RWPE1 (cell line): ENCODE measurements at places on chromosomes 7 and 10.

GRCh38 chr10:93516006-93516380, 19.6 kb downstream of the CEP55 start:
- no peak for DNase-seq

GRCh38 chr7:129713544-129713943, 102.0 kb downstream of the NRF1 start:
- no peak for DNase-seq

DNA sequence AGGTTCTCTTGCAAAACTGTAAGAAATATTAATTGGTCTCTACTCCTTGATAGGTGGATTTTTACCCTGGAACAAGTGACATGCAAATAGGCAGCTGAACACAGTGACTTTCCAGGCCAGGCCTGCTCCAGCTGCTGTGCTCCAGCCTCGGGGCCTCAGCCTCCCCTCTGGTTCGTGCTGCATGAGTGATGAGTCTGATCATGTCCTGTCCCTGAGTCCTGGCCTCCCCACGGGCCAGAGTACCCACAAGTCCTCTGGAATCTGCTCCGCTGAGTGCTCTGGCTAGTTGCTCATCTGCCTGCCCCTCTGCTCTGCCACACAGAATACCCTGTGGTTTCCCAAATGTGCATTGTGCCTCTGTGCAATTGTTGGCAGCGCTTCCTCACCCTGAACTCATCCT, 80.1 kb upstream of the PDZD8 start:
- no peak for DNase-seq

DNA sequence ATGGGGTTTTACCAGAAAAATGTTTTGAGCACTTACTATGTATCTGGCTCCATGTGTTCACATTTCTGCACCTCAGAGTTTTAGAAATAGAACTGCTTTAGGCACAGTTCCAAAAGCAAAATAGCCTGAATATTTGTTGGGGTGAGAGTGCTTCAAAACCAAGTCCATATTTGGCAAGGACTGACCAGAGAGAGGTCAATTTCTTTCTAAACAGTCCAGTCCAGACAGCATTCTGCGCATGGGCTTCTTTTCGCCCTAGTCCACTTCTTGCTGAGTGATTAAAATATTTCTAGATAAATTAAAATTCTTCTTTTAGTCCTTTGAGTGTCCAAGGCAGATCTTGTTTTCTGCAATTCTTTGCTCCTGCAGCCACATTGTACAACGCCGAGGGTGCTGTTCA, 427.0 kb downstream of the PHTF2 start:
- no peak for DNase-seq

- peak; percentile 74 for DNase-seq
Observed at GRCh38 chr7:77482015-77482414, 55.1 kb upstream of the PTPN12 start.

- no peak for DNase-seq
Observed at GRCh38 chr10:70380350-70381135, 1.9 kb downstream of the LRRC20 start.

DNA sequence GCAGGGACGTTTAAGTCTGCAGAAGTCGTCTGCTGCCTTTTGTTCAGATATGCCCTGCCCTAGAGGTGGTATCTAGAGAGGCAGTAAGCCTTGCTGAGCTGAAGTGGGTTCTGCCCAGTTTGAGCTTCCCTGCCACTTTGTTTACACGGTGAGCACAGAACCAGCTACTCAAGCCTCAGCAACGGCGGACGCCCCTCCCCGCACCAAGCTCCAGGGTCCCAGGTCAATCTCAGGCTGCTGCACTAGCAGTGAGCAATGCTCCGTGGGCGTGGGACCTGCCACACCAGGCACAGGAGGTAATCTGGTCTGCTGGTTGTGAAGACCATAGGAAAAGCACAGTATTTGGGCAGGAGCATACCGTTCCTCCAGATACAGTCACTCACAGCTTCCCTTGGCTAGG, 148.1 kb upstream of the LAMB4 start:
- DNase-seq, result no peak

GRCh38 chr10:116444527-116445142, 17.0 kb downstream of the PNLIPRP3 start:
- peak; percentile 34 for DNase-seq
